ENCODE measurements at places on chromosomes 4 and X.

DNA sequence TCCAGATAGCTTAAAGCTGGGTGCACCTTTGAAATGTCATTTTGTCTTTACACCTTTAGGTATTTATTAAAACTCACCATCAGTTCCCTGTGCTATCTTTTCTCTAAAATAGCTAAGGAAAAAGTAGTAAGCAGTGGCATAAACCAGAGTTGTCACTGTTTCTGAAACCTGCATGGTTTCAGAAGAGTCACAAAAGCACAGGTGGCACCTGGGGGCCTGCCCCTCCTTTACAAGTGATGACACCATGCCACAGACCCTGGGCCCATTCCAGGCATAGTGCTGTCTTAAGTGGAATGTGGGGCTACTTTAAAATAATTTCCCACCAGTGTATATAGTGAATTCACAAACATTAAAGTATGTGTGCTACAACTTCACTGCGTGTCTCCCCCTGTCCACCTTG is 47.8 kb downstream of the DCUN1D4 start:
- DNase-seq, result no peak

DNA sequence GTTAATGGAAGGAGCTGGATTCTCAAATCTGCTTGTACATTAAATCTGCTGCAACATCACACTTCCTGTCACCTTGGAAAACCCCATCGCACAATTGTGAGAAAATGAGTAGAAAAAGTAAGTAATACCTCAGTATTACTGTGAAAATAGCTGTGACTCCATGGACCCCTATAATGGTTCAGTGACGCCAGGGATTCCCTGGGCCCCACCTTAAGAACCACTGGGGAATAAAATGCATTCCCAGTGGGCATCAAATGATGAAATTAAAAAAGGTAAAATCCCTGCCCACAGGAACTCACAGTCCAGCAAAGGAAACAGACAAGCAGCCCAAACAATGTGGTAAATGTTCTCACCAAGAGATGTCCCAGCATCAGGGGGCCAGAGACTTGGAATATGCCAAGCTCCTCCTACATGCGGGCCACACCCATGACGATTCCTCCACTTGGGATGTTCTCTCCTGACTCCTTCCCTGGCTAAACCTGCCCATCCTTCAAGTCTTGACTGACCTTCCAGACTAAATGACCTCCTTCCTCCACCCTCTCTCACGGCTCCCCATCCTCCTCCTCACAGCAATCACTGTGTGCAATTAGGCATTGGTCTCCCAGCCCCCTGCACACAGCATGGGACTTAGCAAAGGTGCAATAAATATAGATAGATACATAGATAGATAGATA is 2.6 kb downstream of the EVC2 start:
- DNase-seq, result no peak

DNA sequence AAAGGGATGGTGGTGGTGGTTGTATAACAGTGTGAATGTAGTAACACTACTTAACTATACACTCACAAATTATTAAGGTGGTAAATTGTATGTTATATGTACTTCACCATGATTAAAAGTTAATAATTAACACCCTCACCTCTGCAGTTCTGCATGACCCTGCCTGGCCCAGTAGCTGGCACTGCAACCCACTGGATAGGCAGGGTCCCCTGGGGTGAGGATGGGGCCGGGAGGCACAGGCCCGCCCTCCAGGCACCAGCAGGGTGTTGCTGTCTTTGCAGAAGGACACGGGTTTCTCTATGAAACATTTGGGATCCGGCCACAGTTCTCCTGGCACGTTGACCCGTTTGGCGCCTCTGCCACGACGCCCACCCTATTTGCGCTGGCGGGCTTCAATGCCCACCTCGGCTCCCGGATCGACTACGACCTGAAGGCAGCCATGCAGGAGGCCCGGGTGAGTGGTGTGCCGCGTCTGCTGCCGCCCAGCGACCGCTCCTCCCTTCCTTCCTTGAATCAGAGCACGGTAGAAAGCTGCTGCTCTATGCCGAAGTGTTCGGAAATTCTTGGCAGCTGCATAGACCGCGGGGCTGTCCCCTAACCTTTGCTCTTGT is 11.8 kb downstream of the MAN2B2 start:
- DNase-seq, result no peak

DNA sequence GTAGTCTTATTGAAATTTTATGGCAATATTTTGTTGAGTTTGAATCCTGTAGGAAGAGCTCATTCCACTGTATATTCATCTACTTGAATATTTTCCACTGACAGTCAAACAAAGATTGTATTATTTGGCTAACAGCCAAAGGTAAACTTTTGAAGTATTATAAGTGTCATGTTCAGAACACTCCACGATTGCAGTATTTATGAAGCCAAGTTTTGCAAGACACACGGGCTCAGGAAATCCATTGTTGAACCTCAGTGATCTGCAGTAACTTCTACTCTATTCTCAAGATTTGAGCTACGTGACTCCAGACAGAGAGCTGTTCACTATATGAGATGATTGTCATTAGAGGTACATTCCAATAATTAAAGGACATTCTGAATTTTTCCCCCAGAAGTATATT is 302.7 kb upstream of the ADGRL3 start:
- no peak for DNase-seq

DNA sequence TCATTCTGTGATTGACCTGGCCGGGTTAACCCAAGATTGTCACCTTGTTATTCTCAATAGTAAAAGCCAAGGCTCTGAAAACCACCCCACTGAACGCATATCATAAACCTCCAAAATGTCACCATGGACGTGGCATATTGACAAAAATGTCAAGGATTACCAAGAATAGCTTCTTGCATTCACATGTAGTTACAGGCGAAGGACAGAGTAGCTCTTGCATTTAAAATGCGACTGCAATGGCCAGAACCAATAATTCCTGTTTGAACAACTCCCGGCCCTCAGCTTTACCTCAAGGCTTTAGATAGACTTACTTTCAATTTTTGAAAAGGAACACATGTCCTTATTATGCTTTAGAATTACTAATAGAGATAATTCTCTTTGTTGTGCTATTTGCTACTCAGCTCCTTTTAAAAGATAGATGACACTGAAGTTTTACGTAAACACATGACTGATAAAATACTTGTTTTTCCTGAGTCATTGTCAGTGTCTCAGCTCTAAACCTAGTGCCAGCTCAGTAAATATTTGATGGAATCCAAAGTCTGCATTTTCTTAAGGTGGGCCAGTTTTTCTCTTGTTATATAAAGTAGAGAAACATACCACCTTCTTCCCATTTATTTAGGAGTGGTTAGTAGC is 66.3 kb downstream of the CLDN34 start:
- no peak for DNase-seq

DNA sequence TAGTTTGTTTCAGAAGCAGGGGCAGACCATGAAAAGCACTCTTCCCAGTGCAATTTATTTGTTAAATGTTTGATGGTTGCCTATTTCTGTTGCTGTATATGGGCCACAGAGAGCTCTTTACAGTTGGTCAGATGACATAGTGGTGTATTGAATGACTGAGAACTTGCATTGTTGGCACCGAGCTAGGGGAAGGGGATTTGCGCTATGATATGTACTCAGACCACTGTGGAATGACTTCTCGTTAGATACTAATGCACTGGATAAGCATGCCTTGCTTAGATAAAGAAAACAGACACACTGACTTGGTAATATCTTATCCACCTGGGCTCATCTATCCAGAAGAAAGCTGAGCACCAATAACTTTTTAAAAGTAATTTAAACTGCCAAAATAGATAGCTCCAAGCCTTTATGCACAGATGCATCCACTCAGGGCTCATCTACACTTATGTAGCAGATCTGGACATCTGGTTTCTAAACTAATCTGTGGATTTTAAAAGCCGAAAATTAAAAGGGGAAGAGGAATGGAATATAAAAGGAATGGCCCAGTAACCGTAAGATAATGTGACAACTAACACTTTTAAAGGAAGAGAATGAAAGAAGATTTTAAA is 132.7 kb downstream of the GATB start:
- DNase-seq, result no peak

DNA sequence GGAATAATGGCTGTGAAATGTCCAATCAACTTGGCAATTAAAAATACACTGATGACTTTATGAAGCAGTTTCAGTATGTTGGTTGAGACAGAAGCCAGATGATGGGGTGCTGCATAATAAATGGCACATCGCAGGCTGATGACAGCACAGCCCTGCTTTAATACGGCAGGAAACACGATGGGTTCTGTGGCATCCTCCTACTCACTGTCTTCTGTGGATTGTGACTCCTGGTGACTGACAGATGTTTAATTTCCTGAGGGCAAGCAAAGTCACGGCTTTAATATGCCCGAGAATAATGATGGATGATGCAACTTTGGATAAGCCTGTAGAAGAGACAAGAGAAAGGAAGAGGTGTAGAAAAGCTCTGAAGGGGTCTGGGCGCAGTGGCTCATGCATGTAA is 295.4 kb downstream of the TRIML1 start:
- DNase-seq, result no peak

GRCh38 chr4:79673898-79674297 is 265.9 kb upstream of the GK2 start:
- no peak for DNase-seq

DNA sequence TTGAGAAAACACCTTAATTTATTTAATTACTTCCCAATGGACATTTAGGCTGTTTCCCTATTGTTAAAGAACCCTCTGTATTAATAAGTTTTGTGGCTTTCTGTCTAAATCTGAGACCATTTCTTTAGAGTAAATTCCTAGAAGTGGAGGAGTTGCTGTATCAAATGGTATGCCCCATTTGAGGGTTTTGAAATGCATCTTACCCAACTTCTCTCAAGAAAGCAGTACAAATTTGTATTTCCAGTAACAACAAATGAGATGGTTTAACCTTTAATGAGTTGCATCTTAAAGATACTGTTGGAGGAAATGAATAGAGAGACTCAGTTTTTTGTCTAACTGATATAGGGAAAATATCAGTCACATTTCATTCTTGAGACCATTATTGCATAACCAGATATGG is 70.5 kb upstream of the CBLL2 start:
- DNase-seq, result no peak

DNA sequence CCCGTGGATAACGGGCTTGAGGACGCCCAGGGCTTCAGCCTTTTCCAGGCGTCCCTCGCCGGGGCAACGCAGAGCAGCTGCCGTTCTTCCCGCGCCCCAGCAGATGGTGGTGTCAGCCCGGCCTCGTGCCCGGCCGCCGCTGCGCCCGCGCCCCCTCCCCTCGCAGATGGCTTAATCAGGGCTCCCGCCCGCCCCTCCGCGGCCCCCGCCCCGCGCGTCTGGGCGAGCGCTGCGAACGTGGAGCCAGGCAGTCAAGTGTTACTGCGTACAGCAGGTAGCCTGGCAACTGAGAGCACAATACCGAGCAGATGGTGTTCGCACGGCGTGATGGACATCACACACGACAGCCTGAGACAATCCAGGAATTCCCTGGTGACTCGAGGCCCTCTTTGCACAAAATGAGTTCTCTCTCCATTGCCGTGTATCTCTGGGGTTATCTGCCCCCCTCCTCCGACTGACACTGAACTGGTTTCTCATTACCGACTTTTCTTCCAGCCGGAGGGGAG is 69.3 kb downstream of the MGST2 start:
- peak; percentile 88 for DNase-seq

- DNase-seq, result peak; percentile 49
Measured at GRCh38 chr4:78622253-78622979, 70.8 kb downstream of the ANXA3 start.

GRCh38 chr4:68987007-68987406 is 35.4 kb upstream of the UGT2A3 start:
- no peak for DNase-seq
